Choroid plexus epithelial cell (primary cell): ENCODE measurements at places on chromosomes 16 and 17.

DNA sequence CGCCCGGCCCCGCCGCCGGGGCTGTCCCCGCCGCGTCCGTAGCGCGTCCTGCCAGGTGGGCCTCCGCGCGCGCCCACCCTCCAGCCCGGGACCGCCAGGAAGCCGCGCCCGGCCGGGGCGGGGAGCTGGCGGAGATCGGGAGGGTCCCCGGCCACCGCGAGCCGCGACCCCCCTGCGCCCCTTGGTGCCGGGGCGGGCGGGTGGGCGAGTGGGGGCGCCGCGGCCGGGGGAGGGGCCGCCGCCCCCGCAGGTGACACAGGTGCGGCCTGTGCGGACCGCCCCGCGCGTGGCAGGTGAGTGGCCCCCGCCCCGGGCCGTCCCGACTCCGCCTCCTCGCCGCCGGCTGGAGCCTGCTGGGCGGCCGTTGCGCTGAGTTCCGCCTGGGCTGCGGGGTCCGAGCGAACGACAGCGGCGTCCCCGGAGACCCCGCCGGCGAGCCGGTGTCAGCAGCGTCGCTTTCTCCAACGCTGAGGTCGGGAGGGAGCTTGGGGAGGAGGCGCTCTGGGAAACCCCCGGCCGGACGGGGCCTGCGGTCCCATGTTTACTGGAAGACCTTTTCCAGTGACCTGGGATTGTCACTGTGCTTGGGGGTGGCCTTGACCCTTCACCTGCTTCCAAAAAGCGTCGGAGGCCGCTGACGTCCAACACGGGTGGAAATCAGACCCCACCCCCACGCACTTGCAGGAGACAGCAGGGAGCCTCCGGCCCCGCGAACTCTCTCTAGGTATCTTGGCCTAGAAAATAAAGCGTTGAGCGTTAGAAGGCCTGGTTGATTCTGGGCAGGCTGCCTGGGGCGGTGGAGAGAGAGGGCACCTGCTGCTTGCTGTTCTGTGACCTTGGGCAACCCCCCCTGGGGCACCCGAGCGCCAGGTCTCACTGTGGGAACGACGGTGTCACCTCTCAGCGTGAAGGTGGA lies 542 bp downstream of the KLHL36 start:
- DNase-seq, result peak; percentile 28

DNA sequence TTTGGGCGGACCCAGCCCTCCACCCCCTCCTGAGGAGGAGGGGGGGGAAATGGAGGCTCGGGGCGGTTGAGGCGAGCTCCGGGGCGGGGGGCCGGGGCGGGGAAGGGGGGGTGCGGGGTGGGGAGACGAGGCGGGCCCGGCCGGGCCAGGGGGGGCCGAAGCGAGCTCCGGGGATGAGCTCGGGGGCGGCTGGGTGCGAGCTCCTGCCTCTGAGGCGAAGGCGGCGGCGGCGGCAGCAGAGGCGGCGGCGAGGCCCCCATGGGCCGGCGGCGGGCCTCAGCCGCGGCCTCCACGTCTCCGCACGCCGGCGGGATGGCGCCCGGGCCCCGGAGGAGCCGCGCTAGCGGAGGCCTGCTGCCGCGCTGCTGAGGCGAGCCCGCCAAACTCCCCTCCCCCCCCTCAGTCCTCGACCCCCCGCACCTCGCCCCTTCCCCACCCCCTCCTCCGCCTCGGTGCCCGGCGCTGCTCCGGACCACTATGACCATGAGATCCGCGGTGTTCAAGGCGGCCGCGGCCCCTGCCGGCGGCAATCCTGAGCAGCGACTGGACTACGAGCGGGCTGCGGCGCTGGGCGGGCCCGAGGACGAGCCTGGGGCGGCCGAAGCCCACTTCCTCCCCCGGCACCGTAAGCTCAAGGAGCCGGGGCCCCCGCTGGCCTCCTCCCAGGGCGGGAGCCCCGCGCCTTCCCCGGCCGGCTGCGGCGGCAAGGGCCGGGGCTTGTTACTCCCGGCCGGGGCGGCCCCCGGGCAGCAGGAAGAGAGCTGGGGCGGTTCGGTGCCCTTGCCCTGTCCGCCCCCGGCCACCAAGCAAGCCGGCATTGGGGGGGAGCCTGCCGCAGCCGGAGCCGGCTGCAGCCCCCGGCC lies 596 bp downstream of the MSL1 start:
- peak; percentile 64 for DNase-seq

DNA sequence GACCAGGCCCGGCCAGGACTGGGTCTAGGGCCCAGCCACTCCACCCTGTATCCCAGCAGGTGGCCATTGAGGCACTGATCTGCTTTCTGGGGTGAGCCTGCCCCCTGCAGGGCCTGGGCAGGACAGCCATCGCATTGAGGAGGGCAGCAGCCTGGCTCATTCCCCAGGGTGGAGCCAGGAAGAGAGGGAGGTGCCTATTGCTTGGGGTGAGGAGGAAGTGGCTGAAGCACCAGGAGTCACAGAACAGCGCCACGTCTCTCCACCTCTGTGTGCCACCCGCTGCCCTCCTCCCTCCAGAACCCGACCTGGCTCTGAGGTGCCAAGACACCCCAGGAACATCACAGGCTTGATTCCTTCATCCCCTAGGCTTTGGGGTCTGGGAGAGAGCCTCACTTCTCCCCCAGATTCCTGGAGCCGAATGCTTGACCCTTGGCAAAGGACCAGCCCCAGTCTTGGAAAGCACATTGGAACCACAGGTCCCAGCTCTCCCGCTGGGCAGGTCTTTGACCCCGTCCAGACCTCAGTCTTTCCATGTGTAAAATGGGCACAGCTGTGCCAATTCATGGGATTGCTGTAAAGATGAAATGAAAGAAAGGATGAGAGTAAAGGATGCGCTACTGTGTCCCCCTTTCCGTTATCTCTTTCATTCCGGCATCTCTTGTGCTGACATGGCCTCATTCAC lies 7.2 kb upstream of the KRT36 start:
- peak; percentile 92 for DNase-seq

GRCh38 chr16:88570691-88571092 lies 489 bp downstream of the ZC3H18 start:
- DNase-seq, result peak; percentile 11

DNA sequence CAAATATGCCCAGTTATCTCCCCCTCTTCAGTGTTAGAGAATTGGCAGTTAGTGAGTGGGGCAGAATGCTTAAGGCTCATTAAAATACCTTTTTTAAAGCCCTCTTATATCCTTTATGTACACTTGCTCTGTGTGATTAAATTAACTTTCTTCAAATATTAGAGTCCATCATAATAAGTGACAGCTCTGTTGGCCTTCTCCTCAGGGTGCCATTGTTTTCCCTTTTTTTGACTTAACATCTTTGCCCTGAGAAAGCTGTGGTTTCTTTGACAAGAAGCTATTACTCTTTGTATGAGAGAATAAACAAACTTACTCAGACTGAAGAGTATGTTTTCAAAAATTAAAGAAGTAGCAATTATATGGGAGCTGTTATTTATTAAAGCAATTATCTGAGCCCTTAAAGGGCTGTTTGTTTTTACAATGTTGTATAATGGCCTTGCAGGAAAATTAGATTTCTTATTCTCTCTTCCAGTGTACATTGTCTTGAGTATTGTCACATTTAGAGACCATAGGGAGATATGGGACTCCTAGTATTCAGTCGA lies 13.4 kb downstream of the RBBP6 start:
- DNase-seq, result no peak
